Heart left ventricle (tissue), 16 donors: ENCODE measurements at places on chromosomes 3 and 15. TPM values are rescaled to one million over a fixed set of nuclear protein-coding genes. Genes with fewer than 3 reads are reported as not detected.
A peak's percentile ranks its signal among the peaks of the same experiment; 100 is the strongest.

GRCh38 chr3:61141227-61141626, 110.0 kb downstream of the FHIT start:
- DNase-seq, result no peak
- no peak overlapping the region for H3K4me3 ChIP-seq
- no peaks in the 10 kb centered on the region for H3K36me3 ChIP-seq
- no peaks in the 10 kb centered on the region for H3K27me3 ChIP-seq
- no peaks in the 10 kb centered on the region for H3K4me1 ChIP-seq

DNA sequence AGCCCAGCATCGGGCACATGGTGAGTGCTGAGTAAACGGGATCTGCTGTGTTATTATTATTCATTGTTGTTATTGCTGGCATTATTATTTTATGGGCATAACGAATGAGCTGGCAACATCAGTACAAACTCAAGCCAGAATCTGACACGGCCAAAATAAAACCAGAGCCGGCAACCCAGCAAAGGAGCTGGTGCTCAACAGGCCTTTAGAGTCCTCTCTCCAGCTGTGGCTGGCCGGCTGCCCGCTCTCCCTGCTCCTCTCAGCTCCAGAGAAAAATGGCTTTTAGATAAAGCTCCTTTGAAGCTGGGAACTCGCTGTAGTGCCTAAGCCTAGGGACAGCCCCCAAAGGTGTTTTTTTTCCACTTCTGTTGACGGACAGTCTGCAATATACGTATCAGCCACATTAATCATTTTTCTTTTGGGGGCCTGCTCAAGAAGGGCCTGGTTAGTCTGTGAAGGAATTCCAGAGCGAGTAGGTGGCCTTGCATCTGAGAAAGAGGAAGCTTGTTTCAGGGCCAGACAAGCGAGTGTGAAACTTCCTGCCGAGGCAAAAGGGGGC, 193.9 kb upstream of the UBE2E1 start:
- peak; percentile 87 for DNase-seq
- no peaks in the 10 kb centered on the region for H3K4me1 ChIP-seq
- H3K4me3 ChIP-seq, result peak overlapping the region; percentile 36
- peak overlapping the region; percentile 19 for H3K27ac ChIP-seq
- no peaks in the 10 kb centered on the region for H3K36me3 ChIP-seq

LTF gene
- polyA plus RNA-seq, result 3.0 TPM

CLPX gene
- polyA plus RNA-seq, result 11.2 TPM

DGKG gene
- polyA plus RNA-seq, result 9.0 TPM

KCNAB1 gene
- 1.1 TPM for polyA plus RNA-seq

ARGFX gene
- polyA plus RNA-seq, result not detected

GRCh38 chr3:152380043-152380442, 111.3 kb downstream of the MBNL1 start:
- no peaks in the 10 kb centered on the region for H3K27me3 ChIP-seq
- H3K4me1 ChIP-seq, result peaks cover 32% of the 10 kb centered on the region
- H3K36me3 ChIP-seq, result no peaks in the 10 kb centered on the region

VGLL3 gene
- 0.65 TPM for polyA plus RNA-seq

GRCh38 chr3:36907911-36908646, 36.8 kb downstream of the TRANK1 start:
- peak; percentile 55 for DNase-seq
- H3K27ac ChIP-seq, result peak overlapping the region; percentile 0
- H3K4me1 ChIP-seq, result peaks cover 13% of the 10 kb centered on the region
- peak overlapping the region; percentile 48 for H3K4me3 ChIP-seq
- no peaks in the 10 kb centered on the region for H3K36me3 ChIP-seq

DNA sequence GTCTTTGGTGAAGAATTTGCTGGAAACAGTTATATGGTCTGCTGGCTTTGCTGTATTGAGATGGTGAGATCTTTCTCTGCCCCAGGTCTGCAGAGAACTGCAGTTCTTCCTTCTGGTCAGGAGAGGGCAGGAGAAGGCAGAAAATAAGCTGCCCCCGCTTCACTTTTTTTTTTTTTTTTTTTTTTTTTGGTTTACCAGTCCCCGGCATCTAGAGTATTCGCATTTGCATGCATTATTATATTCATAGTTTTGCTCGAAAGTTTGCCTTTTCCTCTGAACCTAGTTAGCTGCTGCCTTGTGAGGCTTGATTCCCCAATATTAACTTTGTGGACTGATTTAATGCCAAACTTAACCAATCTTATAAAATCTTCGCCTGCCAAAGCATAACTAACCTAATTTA, 10.6 kb upstream of the PARL start:
- H3K4me1 ChIP-seq, result no peaks in the 10 kb centered on the region
- H3K27ac ChIP-seq, result no peak overlapping the region
- no peak overlapping the region for H3K4me3 ChIP-seq
- H3K36me3 ChIP-seq, result no peaks in the 10 kb centered on the region
- DNase-seq, result no peak

DNA sequence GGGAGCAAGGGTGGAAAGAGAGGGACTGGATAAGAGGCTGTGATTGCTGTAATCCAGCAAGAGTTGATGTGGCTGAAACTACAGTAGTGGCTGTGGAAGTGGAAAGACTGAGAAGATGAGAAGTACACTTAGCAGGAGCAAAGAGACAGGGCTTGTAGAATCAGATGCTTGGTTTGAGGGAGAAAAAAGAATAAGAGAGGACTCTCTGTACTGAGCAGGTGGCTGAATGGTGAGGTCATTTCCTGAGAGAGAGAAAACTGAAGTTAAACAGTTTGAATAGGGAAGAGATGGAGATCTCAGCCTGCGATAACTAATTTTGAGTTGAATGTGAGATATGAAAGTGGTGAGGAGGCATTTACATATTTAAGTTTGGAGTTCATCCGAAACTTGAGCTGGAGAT, 95.8 kb upstream of the SLC25A36 start:
- H3K4me3 ChIP-seq, result no peak overlapping the region
- H3K27me3 ChIP-seq, result no peaks in the 10 kb centered on the region
- H3K4me1 ChIP-seq, result no peaks in the 10 kb centered on the region
- no peak for DNase-seq

DNA sequence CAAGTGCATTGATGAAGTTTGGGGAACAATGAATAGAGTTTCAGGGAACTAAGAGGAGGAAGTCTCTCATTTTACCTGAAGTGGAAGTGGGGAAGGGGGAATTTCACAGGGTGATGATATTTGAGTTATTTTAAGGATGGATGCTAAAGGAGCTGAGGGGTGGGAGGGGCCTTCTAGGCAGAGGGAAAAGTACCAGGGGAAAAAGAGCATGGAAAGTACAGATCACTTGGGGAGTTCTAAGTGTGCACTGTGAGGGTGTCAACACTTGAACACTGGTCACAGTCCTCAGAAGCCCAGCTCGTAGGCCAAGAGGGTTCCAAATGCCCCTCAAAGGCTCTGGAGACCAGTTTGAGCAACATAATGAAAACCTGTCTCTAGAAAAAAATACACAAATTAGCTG, 18.2 kb downstream of the LAMP3 start:
- H3K36me3 ChIP-seq, result no peaks in the 10 kb centered on the region
- no peak overlapping the region for H3K27ac ChIP-seq
- no peaks in the 10 kb centered on the region for H3K4me1 ChIP-seq
- H3K27me3 ChIP-seq, result no peaks in the 10 kb centered on the region

DNA sequence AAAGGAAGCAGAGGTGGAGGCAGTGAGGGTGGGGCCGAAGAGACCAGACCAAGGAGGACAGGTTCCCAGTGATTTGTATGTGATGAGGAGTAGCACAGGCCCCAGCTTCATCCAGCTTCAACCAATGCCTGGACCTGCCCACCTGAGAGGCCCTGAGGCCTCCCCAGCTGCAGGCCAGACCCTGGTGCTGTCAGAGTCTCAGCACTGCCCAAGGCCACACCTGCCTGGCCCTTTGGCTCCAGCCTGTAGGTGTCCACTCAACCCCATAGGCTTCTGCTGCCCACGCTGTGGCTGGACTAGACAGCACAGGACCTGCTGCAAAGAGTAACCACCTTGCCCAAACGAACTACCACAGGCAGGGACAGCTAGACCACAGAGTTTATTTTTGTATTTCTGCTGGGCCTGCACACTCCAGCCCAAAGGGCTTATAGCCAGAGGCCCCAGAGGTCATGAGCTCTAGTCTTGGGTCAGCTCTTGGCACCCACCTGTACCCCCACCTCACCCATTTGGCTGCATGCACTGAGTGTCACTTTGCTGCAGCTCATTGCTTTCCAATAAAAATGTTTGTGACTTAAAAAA, 81.9 kb upstream of the CDV3 start:
- no peak for DNase-seq
- no peak overlapping the region for H3K4me3 ChIP-seq
- no peaks in the 10 kb centered on the region for H3K27me3 ChIP-seq
- H3K4me1 ChIP-seq, result no peaks in the 10 kb centered on the region

DNA sequence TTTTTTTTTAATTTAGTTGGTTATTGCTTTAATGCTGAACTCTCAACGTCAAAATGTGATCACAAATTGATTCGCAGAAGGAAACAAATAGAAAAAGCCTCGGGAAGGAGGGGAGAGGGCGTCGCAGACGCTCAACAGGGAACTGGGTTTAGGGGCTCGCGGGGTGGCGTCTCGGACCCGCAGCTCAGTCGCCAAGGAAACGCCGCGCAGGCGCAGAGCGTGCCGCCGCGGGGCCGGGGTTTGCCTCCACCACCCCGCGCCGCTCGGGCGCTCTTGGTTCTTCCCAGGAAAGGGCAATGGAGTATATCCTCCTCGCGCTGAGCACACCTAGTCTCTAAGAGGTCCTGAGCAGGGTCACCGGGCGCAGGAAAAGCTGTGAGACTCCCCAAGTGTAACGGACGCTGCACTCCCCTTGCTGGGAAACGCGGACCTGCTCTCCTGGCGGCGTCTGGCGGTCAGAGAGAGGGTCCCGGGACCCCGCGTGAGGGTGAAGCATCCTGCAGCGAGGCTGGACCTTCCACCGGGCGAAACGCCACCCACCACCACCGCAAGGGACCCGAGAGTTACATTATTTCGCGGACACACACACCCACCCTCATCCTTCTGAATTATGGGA, 753 bp downstream of the PLCH1 start:
- peak; percentile 67 for DNase-seq
- no peak overlapping the region for H3K27ac ChIP-seq
- H3K4me1 ChIP-seq, result no peaks in the 10 kb centered on the region
- H3K27me3 ChIP-seq, result peaks cover 5% of the 10 kb centered on the region
- peak overlapping the region; percentile 44 for H3K4me3 ChIP-seq

- H3K27ac ChIP-seq, result no peak overlapping the region
- no peak for DNase-seq
- H3K36me3 ChIP-seq, result no peaks in the 10 kb centered on the region
- H3K4me3 ChIP-seq, result no peak overlapping the region
- H3K27me3 ChIP-seq, result no peaks in the 10 kb centered on the region
Measured at GRCh38 chr15:39079296-39079847, 501.5 kb upstream of the THBS1 start.

- no peak overlapping the region for H3K27ac ChIP-seq
- no peak overlapping the region for H3K4me3 ChIP-seq
- H3K36me3 ChIP-seq, result no peaks in the 10 kb centered on the region
- no peaks in the 10 kb centered on the region for H3K27me3 ChIP-seq
- no peaks in the 10 kb centered on the region for H3K4me1 ChIP-seq
Measured at GRCh38 chr3:157667493-157667892, 164.3 kb upstream of the VEPH1 start.

DNA sequence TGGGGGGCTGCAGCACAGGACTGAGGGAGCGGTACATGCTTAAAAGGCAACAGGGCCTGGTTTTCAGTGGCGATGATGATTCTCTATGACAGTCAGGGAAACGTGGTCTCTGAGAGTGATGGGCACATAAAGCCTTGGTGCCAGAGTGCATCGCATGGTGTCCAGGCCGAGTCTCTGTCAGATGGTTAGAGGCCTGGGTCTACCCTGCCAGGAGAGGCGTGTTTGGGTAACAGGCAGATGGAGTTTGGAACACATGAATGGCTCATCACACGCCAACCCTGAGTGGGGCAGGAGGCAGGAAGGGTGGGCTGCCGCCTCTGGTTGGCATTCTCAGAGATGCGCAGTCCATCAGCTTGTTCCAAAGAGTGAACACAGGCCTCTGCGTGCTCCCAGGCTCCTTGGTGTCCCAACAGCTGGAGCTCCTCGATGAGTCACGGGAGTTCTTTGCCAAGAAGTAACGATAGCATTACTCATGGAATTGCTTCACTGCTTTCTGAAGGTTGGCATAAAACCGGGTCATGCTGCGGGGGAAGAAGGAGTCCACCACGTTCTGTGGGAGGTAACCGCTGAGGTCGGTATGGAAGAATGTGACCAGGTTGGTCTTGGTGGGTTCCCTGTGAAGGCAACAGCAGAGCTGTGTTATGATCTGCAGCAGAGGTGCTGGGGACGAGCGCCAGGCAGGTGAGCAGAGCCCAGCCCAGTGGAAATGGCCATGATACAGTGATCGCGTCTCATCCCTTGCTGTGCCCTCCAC, 11.0 kb downstream of the STARD5 start:
- peaks cover 21% of the 10 kb centered on the region for H3K36me3 ChIP-seq
- H3K27ac ChIP-seq, result peak overlapping the region; percentile 54
- no peaks in the 10 kb centered on the region for H3K27me3 ChIP-seq
- DNase-seq, result no peak

GRCh38 chr3:156474560-156475389, 80.1 kb downstream of the SSR3 start:
- no peak for DNase-seq
- no peak overlapping the region for H3K4me3 ChIP-seq
- no peaks in the 10 kb centered on the region for H3K36me3 ChIP-seq
- H3K27ac ChIP-seq, result no peak overlapping the region
- no peaks in the 10 kb centered on the region for H3K27me3 ChIP-seq
- no peaks in the 10 kb centered on the region for H3K4me1 ChIP-seq

DNA sequence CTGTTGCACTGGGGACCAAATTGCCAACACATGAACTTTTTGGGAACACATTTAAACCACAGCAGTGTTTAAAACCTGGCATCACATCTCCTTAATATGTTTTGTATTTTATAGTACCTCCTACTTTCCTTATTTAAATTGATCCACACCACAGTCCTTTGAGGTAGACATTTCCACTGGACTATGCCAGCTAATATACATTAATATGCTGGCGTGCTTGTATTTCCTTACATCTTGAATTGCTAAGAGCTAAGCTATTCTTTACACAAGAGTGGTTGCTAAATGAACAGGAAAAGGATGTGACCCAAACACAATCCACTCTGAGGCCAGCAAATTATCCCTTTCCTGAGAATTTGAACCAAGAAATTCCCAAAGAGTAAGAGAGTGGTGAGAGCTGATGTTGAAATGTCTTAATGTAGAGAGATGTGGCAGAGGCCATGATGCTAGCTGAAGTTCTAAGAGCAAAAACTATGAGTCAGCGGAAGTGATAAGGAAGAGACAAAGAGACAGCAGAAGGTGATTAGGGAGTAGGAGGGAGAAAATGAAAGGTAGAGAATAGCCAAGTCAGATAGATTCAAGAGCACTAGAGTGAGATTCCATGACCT, 131.2 kb downstream of the CD47 start:
- no peaks in the 10 kb centered on the region for H3K27me3 ChIP-seq
- no peaks in the 10 kb centered on the region for H3K36me3 ChIP-seq

RNF7 gene
- polyA plus RNA-seq, result 197 TPM

CTXN2 gene
- polyA plus RNA-seq, result not detected

DNA sequence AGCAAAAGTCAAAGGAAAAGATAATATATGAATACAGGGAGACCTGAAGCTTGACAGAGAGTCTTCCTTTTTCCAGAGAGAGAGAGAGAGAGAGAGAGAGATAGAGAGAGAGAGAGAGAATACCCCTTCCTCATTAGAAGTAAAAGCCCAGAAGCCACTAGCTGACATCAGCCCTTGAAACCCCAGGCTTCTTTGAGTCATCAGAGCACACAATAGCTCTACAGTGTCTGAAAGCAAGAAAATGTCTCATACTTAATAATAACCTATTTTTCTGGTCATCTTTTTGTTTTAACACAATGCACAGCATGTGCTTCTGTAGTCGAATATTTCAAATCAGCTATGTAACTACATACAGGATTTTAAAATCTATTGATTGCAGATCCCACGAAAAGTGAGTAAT, 109.2 kb upstream of the NANOGP8 start:
- no peak overlapping the region for H3K27ac ChIP-seq
- H3K27me3 ChIP-seq, result no peaks in the 10 kb centered on the region
- H3K36me3 ChIP-seq, result no peaks in the 10 kb centered on the region
- H3K4me3 ChIP-seq, result no peak overlapping the region

ZBTB47 gene
- 111 TPM for polyA plus RNA-seq

KLHL40 gene
- 0.61 TPM for polyA plus RNA-seq
